ENCODE measurements at places on chromosomes 3 and 15.

DNA sequence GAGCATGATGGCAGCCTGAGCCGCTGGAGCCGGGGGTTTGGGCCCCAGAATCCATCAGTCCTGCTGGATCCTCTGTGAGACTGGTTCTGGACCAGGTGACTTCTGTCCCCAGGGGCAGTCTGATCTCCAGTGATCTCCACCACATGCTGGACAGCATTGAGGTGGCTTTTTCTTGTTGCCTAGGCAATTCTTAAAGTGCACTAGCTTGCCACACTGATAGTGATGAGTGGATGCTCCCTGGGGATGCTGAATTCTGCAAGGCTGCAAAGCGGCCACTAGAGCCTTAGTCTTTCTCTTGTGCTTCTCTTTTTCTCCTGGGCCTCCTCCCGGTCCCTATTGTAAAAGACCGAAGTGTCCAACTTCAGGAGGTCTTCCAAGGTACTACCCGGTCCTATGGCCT is 70.4 kb upstream of the ATP11B start:
- DNase-seq, result no peak
- no peaks in the 10 kb centered on the region for H3K4me1 ChIP-seq
- H3K27me3 ChIP-seq, result no peaks in the 10 kb centered on the region
- no peak overlapping the region for H3K27ac ChIP-seq

DNA sequence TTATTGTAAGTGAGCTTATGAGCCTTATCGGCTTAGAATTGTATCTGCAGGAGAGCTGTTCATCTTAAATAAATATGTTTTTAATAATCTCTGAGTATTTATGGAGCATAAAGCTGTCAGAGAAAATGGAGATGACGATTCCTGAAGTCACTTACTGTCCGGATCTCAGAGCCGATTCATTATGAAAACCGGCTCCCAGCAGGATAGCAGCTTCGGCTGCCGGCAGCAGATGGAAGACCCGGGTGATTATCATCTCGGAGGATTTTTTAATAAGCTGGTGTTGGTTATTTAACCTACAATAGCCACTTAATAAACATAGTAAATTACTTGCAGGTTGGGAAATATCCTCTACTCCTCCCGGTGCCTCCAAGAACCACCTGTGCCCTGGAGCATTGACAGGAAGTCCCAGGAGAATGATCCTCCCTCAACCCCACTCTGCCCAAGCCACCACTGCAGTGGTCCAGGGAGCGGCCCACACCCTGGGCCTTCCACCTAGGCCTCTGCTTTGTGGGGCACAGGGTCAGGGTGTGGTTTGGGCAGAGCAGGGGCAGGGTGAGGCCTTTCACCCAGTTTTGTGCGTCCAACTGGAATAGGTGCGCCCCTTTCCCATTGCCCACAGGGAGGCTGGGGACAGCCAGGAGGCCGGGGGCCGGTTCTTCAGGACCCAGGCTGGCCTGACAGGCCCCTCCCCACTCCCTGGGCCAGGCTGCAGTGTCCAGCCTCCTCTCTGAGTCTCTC is 42.2 kb upstream of the PRR23E start:
- no peak for DNase-seq
- peaks cover 4% of the 10 kb centered on the region for H3K27me3 ChIP-seq
- H3K4me3 ChIP-seq, result no peak overlapping the region
- H3K27ac ChIP-seq, result no peak overlapping the region
- no peaks in the 10 kb centered on the region for H3K4me1 ChIP-seq

- no peak for DNase-seq
- H3K27me3 ChIP-seq, result no peaks in the 10 kb centered on the region
- H3K27ac ChIP-seq, result no peak overlapping the region
- no peaks in the 10 kb centered on the region for H3K4me1 ChIP-seq
- H3K36me3 ChIP-seq, result no peaks in the 10 kb centered on the region
Measured at GRCh38 chr3:190596349-190597285, 82.7 kb downstream of the IL1RAP start.

DNA sequence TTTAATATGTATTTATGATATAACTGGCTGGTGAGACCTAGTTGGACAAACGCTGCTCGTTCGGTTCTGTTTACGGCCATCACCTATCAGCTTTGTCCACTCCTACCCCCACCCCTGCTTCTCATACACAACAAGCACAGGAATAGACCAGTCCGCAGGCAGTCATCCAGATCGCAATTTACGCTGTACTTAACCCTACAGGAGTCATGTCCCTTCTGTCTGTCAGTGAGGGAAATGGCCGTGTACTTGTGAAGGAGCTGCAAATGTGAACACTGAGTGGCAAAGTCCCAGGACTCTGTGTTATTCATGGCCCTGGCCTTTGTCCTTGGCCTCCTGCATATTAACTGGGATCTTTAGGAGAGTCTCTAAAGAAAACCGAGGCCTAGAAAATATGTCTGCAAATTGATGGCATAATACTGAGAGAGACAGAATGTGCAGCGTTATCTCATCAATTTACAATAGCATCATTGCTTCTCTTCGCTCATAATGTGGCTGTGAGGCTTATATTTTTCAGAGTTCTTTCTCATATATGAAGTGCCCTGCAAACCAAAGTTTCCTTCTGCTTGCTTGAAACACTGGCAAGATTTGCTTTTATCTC is 7.2 kb upstream of the ABHD10 start:
- DNase-seq, result no peak
- no peaks in the 10 kb centered on the region for H3K27me3 ChIP-seq
- no peak overlapping the region for H3K27ac ChIP-seq

- H3K36me3 ChIP-seq, result no peaks in the 10 kb centered on the region
- peak; percentile 93 for DNase-seq
- no peaks in the 10 kb centered on the region for H3K27me3 ChIP-seq
- H3K27ac ChIP-seq, result peak overlapping the region; percentile 55
- H3K4me3 ChIP-seq, result no peak overlapping the region
Measured at GRCh38 chr3:37645517-37646380, 215.9 kb upstream of the CTDSPL start.

DNA sequence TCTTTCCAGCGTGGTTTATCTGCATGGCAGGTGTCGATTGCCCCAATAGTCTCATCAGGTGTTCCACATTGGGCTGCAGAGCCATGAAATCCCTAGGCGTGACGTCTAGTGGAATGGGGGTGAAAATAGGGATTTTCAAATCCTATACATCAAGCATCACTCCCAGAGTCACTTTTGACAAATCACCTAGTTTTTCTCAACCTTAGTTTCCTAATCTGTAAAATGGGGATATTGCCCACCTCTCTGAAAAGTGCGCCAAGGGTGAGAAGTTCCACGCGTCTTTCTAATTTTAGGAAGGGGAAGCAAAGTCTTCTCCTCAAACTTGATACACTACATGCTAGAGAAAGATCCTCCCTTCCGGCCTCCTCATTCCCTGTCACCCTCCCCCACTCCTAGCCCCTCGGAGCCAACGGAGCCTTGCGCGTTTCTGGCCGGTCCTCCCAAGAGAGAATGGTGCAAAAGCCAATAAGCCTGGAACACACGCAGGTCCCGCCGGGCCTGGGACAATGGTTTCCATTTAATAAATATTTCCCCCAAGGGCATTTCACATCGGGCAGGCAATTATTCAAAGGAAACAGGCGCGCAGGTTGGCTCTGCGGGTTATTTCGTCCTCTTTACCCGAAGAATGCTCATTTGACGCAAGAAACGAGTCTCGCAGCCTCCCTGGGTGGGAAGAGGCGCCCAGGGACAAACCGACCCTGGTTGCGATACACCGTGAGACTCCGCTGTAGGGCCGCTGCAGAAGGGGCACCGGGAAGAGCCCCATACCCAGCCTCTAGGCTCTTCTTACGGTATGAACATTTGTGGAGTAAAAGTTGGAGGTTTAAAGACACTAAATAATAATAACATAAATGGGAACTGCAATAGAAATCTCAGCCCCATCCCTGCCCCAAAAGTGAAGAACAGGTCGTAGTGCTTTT is 1.2 kb upstream of the SOX14 start:
- H3K4me1 ChIP-seq, result peaks cover 3% of the 10 kb centered on the region
- no peaks in the 10 kb centered on the region for H3K36me3 ChIP-seq
- H3K27ac ChIP-seq, result no peak overlapping the region
- no peak for DNase-seq

GRCh38 chr3:87436781-87437543 is 160.6 kb upstream of the POU1F1 start:
- H3K36me3 ChIP-seq, result no peaks in the 10 kb centered on the region
- no peaks in the 10 kb centered on the region for H3K4me1 ChIP-seq
- H3K27ac ChIP-seq, result no peak overlapping the region

GRCh38 chr3:28951772-28952556 is 328.9 kb upstream of the RBMS3 start:
- DNase-seq, result no peak
- H3K4me3 ChIP-seq, result no peak overlapping the region
- H3K36me3 ChIP-seq, result no peaks in the 10 kb centered on the region
- H3K27me3 ChIP-seq, result no peaks in the 10 kb centered on the region

DNA sequence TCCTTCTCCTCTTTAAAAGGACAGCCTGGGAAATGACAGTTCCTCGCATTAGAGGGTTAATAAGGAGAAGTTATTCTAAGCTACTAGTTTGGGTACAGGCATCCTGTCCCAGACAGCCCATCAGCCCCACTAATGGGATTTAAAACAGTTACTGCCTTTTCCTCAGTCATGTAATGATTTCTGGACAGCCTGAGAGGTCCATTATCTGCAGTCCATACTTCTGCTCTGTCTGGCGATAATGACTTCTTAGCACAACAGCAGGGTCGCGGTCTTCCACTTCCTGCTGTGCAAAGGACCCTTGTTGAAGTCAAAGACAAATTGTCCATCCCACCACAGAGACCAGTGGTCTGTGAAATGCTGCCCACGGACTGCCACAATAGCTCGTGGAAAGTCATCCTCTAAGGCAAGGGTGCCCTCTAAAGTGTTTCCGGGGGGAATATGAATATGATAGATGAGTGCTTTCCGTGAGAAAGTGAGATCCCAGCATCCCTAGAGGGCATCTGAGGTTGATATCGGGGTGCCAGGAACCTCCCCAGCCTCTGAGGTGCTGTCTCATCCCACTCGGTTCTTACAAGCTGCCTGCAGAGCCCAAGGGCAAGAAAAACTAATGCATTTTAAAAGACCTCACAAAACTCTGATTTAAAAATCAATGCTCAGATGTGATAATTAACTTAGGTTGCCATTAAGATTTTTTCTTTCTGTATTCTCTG is 100.7 kb downstream of the SHOX2 start:
- no peak overlapping the region for H3K27ac ChIP-seq
- no peak for DNase-seq
- H3K36me3 ChIP-seq, result no peaks in the 10 kb centered on the region
- H3K27me3 ChIP-seq, result no peaks in the 10 kb centered on the region
- no peaks in the 10 kb centered on the region for H3K4me1 ChIP-seq
- H3K4me3 ChIP-seq, result no peak overlapping the region
